Stimulated activated CD4-positive, alpha-beta T cell treated with anti-CD3 and anti-CD28 coated beads, TNF-alpha, amount 100 ng/mL, for 4 hours (primary cell): ENCODE measurements at places on chromosomes 1 and 21.
A peak's percentile ranks its signal among the peaks of the same experiment; 100 is the strongest.

GRCh38 chr21:30340714-30341573 is 3.5 kb upstream of the KRTAP27-1 start:
- DNase-seq = no peak

GRCh38 chr21:45482899-45483821 is 59.1 kb downstream of the SLC19A1 start:
- no peak for DNase-seq

DNA sequence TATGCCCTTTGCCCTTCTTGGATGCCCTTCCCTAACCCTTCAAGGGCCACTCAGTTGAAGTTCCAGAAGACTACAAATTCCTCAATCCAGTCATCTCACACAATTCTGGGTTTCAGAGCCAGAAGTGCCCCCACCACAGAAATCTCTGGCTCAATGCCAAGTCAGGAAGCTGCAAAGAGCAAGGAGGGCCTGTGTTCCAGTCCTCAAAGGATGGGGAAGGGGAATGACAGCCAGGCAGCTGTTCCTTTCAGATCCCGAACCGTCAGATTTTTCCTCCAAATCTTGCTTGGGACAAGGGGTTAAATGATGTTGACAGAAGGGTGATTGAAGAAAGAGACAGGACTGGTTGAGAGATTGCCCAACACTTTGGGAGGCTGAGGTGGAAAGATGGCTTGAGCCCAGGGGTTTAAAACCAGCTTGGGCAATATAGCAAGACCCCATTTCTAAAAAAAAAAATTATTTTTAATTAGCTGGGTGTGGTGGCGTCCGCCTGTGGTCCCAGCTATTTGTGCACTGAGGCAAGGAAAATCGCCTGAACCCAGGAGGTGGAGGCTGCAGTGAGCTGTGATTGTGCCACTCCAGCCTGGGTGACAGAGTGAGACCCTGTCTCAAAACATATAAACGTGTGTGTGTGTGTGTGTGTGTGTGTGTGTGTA is 716 bp upstream of the HPDL start:
- DNase-seq = no peak

- DNase-seq = no peak
Observed at GRCh38 chr1:37561133-37562132, 4.7 kb downstream of the DNALI1 start.

- no peak for DNase-seq
Observed at GRCh38 chr1:20634594-20635084, 1.4 kb downstream of the PINK1 start.

- DNase-seq = no peak
Observed at GRCh38 chr1:86201311-86201710, 44.7 kb upstream of the COL24A1 start.

DNA sequence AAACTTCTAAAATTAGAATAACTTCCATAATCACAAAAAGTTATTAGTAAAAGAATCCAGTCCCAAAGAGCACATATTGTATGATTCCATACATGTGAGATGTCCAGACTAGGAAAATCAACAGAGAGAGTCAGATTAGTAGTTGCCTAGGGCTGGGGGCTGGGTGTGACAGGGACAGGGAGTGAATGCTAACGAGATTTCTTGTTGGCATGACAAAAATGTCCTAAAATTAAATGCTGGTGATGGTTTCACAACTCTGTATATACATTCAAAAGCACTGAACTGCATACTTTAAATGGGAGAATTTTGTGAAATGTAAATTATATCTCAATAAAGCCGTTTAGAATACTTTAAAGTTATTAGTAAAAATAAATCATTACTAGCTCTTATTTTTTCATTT is 92.2 kb downstream of the SLC44A5 start:
- no peak for DNase-seq

- no peak for DNase-seq
Observed at GRCh38 chr1:247487057-247487456, 29.2 kb upstream of the OR2B11 start.

DNA sequence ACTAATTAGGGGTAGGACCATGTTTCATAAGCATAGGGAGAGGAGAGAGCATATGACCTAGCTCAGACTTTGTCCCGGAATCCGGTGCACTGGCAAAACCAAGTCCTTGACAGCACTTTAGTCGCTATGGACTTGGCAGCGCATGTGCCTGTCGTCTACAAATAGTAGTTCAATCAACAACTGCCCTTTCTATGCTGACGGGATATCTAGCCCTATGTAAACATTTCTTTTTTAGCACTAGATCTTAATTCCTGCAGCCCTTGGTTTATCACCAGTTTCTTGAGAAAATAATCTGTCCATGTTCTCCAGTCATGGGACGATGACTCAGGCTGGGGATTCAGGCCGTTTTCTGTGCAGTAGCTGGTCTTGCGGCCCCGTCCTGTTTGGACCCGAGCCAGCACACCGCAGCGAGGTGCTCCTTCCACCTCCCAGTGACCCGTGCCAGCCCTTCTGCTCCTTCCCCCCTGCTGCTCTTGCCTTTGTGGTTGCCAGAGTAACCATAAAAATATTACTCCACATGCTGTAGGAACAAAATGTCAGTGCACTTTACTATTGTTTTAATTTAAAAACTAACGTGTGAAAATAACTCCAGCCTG is 8.6 kb upstream of the MT1HL1 start:
- DNase-seq = no peak

DNA sequence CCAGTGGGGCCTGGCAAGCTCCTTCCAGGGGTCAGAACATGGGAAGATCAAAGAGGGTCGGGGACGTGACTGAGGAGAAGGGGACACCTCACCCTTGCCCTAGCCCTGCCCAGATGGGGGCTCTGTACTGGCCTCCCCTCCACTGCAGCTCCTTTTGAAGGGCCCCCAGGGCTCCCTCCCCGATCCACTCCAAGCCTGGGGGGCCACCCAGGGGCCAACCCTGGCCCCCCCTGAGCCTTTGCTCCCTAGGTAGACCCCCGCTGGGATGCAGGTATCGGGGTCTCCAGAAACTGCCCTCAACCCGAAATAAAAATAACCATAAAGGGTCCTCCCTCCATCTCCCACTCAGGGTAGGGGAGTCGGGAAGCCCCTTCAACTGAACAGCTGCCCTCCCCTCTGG is 37.4 kb upstream of the FAM131C start:
- no peak for DNase-seq

DNA sequence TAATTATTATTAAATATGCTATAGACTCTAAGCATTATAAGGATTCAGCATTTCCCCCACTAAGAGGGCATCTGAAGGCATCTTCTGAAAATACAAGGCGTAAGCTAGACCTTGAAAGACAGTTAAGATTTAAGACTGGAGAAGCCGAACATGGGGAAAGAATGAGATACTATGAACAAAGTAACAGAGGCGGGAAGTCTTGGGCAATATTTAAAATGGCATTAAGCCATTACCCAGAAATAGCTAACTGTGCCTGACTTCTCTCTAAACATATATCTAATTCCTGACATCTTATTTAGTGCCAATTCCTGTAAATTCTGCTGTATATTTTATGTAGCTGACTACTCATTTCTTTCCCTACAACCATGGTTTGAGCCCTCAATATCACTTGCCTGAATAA is 20.9 kb downstream of the DPH5 start:
- no peak for DNase-seq

- no peak for DNase-seq
Observed at GRCh38 chr1:8239306-8240023, 78.4 kb upstream of the SLC45A1 start.

- DNase-seq = no peak
Observed at GRCh38 chr1:32240140-32240951, 6.7 kb upstream of the FAM167B start.

GRCh38 chr1:156689035-156689952 is 12.1 kb upstream of the NES start:
- peak; percentile 51 for DNase-seq

- no peak for DNase-seq
Observed at GRCh38 chr1:169044296-169044695, 62.2 kb upstream of the ATP1B1 start.

DNA sequence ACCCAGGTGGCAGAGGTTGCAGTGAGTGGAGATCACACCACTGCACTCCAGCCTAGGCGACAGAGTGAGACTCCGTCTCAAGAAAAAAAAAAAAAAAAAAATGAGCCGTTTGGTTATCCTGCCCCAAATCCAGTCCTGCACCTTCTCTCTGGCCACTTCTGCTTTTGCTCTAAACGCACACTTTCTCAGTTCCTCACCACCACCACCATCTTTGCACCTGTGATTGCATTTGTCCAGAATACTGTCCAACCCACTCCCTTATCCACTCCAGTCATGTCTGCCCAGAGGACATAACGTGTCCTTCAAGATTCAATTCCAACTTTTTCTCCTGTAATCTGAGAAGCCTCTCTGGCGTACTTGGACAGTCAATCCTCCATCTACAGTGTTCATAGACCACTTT is 2.2 kb upstream of the NEK2 start:
- DNase-seq = no peak

GRCh38 chr1:209728466-209728865 is 23.8 kb downstream of the HSD11B1 start:
- no peak for DNase-seq

GRCh38 chr1:110021285-110021684 is 13.1 kb upstream of the STRIP1 start:
- DNase-seq = no peak

DNA sequence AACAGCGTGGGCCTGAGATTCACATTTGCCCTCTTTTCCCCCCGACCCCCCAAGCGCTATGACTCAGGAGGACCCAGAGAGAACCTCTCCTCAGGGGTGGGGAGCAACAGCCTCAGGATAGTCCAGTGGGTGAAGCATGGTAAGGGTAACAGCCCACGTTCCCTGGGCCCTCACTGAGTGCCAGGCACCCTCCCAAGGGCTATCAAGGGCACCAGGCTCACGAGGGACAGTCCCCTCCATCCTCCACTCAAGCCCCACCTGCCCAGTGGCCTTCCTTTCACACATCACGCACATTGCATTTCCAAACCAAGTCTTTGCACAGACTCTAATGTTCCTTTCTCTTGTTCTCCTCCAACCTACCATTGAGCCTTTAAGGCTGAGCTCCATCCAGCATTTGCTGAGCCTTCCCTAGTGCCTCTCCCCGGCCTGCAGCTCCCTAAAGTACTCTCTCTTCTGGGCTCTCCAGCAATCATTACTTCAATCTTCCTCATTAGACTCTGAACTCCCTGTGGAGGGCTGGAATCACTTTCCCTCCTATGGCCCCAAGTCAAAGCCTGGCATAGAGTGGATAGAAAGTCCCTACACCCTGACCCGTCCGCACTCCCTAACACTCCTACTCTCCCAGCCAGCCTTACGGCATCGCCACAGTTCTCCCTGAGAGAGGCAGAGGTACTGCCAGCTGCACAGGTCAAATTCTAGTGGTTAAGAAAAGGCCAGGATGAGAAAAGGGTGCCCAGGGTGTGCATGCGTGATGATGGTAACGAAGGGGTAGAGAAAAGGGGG is 1.0 kb downstream of the AKR7A2 start:
- no peak for DNase-seq

DNA sequence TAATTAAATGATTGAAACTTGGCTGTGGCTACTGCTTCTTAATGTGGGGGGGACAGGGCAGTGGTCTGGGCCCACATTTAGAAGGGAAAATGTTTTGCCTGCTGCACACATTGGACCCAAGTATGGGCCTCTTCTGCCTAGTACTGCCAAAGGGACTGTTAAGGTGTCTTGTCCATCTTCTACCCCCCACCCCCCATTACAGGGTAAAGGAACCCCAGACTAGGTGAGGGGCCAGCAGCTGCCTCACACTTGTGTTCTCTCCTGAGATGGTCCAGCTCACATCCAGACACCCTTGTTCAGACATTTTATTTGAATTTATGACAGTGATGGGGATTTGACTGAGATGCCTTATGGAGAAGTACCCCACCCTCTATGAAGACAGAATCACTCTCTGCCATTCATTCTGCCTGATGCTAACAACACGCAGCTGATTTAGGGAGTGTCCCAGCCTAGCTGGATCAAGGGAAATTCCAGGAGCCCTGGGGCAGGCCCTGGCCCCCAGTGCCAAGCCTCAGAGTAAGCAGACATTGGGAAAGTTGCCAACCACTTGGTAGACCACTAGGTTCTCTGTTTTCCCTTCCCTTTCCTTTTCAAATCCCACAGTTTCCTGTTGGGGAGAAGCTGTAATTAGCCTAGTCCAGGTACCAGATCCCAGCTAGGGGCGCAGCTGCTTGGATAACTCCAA is 42.1 kb downstream of the YARS1 start:
- no peak for DNase-seq

DNA sequence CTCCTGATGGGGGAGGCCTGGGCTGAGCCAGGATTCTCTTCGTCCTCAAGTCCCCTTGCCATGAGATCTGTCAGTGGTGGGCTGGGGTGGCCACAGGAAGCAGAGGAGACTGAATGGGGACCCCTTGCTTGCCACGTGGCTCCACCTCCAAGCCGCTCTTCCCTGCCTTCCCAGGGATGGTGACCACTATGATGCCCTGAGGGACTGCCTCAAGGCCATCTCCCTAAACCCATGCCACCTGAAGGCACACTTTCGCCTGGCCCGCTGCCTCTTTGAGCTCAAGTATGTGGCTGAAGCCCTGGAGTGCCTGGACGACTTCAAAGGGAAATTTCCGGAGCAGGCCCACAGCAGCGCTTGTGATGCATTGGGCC is 20.9 kb upstream of the TMEM222 start:
- no peak for DNase-seq

DNA sequence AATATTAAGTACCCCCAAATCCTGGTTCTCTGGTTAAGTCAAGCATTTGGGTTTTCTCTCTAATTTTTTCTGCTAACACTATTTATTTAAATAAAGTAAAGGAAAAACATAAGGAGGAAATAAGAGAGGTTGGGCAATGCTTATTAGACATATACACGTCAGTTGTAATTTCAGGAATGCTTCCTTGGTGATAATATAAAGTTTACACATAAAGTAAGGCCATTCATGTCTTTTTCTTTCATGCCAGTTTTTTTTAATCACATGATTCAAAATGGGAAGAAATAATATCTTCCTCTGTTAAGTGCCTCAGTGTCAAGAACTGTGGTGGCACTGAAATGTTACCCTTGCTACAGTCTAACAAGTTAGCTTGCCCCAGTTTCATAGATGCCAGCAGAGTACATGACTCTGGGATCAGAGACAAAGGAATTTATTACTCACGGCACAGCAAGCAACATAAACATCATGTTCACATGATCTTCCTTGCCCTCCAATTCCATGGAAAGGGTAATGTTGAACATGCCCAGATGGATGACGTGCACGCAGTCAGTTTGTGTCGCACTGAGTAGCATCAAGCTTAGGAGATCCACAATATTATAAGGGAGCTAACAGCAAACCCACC is 184.9 kb downstream of the PLA2G4A start:
- DNase-seq = no peak

DNA sequence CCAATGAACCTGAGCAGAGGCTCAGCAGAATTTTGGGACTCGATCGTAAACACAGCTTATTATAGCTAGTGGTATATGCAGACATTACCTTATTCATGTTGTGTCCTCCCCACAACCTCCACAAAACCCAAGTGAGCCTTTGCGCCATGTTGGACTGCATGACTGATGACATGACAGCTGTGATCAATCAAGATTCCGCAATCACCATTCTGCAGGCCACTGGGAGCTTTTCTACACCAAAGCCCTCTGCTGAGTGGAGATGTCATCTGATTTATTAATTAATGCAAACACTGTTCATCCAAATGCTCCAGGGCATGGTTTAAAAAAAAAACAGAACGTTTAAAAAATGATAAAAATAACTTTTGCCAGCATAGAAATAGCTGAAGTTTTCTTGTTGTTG is 7.9 kb upstream of the SRP9 start:
- no peak for DNase-seq
